Activated CD4-positive, alpha-beta T cell treated with anti-CD3 and anti-CD28 coated beads, Interleukin-2, amount 50 U/mL, for 48 hours (primary cell): ENCODE measurements at places on chromosomes 2 and 18.
A peak's percentile ranks its signal among the peaks of the same experiment; 100 is the strongest.

DNA sequence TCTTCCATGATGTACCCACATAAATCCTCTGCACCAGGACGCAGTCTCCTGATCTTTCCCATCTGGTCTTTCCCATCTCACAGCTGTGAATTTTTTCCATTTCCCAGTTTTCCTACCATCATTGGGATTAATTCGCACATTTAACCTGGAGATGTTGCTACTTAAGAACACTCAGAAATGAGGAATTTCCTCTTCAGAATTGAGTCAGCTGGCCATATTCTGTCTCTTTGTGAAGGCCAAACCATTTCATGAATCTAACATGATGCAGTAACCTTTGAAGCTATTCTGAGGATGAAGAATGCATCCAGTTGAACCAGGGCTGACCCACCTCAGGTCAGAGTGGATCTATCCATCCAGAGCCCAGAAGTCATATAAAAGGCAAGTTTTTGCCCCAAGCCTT lies 326.8 kb downstream of the SETBP1 start:
- DNase-seq, result no peak

DNA sequence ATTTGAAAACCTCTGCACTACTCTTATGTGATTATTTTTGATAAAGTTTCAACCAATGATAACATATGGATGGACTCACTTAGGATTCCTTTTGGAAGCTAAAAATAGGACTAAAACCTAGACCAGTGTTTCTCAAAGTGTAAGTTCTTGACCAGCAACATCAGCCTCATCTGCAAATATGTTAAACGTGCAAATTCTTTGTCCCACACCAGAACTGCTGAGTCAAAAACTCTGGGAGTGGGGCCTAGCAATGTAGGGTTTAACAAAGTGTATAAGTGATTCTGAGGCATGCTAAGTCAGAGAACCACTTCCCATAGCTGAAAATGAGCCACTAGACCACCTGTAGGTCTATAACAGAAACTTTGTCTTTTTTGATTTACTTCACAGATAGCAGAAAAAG lies 1247.2 kb upstream of the PIK3C3 start:
- no peak for DNase-seq

DNA sequence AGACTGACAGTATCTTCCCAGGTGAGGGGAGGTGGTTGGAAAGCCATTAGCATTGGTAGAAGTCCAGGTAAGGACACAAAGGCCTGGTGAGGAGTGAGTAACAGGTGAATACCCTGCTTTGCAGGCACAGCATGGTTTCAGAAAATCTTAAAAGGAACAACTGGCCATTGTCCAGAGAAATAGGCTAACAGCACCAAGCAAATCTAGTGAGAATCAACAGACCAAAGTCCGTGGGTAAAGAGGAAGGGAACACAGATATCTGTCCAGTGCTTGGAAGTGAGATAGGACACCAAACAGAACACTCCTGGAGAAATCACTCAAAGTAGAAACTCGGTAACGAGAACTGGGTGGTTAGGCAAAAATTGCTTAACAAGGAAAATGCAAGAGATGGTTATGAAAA lies 88.8 kb upstream of the RPRM start:
- no peak for DNase-seq

DNA sequence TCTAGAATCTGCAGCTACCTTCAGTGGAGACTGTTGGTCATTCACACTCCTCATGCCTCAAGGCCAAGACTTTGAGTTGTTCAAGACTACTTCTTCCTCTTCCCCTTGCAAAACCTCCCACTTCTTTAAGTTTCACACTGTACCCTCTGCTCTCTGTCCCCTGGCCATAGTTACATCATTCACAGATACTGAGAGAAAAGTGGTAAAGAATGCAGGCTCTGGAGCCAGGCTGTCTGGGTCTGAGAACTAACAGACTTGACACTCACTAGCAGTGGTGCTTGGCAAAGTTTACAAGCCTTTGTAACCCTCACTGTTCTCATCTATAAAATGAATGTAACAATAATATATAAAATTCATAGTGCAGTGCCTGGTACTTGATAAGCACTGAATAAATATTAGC lies 61.8 kb downstream of the CDH20 start:
- no peak for DNase-seq

- DNase-seq, result no peak
Observed at GRCh38 chr2:146209842-146210275, 1635.0 kb upstream of the ACVR2A start.

DNA sequence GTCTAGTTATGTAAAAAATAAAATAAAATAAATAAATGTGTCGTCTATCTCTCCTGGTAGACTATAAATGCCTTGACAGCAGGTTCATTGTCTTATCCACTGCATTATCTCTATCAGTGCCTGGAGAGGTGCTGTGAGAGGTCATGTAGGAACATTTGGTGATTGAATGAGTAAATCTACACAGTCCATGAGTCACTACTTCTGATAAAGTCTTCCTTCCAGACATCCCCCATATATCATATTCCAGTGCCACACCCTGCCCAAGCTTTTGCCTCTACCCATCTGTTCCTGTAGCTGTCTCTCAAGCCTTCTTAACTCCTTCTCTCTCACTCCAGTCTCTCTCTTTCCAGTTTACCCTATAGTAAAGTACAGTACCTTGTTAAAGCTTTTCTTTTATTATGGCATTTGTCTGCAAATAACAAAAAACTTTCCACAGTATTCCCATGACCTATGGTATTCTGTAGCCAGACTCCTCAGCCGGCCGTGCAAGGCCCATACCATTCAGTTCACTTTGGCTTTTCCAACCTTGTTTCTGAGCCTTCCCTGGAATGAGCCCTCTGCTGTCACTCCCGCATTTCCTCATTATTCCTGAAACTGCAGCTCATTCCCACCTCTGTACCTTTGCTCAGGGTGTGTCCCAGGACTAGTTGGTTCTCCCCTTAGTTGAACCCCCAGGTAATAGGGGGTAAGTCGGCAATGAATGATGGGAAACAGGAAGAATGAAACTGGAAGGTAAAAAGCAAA lies 37.5 kb downstream of the ANXA4 start:
- DNase-seq, result no peak

DNA sequence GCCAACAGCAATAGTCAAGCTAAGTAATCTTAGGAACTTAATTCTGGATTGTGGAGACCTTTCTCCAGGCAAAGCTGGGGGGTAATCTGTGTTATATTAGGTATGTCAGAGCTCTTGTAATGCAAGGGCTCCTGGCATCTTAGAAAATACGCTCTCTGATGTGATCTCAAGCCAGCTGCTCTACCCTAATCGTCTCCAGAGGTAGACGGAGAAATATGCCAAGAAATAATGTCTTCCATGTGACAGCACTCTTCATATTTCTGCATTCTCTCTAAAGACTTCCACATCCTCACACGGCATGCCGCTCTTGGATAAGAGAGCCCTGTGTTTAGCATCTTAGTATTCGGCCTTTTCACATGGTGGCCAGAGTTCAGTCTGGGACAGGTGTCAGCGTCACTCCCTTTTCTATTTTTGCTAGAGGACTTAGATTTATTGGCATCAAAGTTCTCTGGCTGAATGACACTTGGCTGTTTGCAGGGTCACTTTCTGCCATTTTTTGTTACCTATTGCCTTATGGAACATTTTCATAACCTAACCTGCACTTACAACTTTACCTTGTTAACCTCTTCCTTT lies 25.2 kb downstream of the CAPN13 start:
- DNase-seq, result no peak

DNA sequence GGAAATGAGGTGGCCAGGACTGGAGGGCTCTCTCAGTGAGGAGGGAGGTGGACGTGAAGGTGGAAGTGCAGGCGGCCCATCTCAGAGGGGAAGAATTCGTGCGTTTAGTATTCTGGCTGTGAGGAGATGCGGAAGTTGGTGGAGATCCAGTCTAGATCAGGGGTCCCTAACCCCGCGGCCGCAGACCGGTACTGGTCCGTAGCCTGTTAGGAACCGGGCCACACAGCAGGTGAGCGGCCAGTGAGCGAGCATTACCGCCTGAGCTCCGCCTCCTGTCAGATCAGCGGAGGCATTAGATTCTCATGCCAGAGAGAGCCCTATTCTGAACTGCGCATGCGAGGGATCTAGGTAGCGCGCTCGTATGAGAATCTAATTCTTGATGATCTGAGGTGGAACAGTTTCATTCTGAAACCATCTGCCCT lies 1.6 kb upstream of the FHOD3 start:
- DNase-seq, result no peak

- peak; percentile 47 for DNase-seq
Observed at GRCh38 chr2:131104487-131105155, 515 bp upstream of the PLEKHB2 start.

DNA sequence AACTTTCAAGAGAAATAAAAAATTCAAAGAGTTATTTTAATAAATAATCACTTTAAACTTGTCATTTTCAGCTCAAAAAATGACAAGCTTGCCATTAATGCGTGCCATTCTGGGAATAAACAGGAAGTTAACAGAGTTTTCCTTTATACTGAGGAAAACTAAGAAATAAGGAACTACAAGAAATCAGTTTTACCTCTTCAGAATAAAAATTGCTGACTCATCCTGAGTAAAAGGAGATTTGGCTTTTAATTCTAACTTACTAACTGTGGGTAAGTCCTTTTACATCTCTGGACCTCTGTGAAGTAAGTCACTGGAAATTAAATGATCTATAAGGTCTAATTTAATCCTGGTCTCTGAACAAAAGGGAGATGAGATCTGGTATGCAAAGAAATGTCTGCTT lies 16.1 kb downstream of the CEBPZ start:
- no peak for DNase-seq

DNA sequence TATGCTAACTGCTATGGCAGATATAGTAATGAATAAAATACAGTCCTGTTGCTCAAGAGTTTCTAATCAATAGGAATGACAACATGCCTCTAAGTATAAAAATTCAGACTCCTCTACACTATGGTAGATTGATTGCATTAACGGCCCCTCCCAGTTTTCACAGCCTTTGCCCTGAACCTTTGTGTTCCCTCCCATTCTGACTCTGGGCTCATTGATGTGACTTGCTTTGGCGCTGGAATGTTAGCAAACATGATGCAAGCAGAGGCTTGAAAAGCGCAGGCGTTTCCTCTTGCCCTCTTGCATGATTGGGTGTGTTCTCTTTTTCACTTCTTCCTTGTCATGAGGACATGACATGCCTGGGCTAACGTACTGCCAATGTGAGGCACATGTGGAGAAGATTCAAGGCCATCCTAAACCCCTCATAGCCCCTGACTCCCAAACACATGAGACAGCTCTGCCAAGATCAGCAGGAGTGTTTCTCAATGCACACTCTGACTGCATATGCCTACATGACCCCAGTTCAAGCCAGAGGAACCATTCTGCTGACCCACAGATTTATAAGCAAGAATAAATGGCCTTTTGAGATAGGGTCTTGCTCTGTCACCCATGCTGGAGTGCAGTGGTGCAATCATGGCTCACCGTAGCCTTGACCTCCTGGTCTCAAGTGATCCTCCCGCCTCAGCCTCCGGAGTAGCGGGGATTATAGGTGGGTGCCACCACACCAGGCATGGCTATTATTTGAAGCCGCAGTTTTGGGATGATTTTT lies 49.7 kb upstream of the CD28 start:
- no peak for DNase-seq

DNA sequence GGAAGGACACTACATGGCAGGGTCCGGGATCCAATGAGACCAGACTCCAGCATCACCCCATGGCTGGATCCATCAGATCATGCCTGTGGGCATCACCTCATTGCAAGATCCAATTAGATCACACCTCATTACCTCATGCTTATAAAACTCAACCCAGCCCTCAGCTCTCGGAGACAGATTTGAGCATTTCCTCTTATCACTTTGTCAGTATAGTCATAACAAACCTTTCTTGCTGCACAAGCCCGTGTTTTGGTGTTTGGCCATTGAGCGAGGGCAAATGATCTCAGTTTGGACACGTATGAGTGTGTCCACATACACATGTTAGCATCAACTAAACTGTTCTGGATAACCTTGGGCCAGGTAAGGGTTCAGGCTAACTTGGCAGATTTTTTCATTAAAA lies 58.8 kb downstream of the CCDC195 start:
- no peak for DNase-seq

DNA sequence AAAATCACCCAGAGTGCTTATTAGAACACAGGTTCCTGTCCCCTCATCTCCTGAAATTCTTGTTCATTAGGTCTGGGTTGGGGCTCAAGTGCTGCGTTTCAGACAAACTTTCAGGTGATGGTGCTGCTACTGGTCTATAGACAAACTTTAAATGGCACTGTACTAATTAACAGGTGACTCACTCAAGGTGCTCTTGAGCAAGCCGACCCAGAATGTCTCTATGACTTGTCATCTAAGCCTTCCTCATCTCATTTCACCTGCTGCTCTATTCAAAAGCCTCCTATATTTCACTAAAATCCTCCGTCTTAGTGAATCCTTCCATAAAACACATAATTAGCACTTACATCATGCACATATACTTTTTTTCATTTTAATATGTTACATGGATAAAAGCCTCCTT lies 29.9 kb upstream of the STK39 start:
- DNase-seq, result no peak

DNA sequence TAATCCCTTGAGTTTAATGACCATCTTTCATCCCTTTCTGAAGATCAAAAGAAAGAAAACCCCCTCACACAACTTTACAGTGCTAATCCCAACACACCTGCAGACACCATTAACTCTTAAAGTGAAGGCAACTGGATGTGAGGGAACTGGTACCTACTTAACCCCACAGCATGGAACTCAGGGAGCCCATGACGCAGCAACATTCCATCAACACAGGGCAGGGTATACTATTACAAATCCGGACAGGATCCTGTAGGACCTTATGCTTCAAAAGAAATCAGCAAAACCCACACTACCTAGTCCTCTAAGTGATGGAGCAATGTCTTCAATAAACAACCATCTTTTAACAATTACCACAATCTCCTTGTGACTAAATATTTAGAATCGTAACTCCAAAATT lies 78.6 kb downstream of the FARSB start:
- DNase-seq, result no peak

GRCh38 chr2:156663757-156664409 lies 227.7 kb downstream of the GPD2 start:
- no peak for DNase-seq

GRCh38 chr2:19048593-19049266 lies 309.7 kb downstream of the OSR1 start:
- no peak for DNase-seq

GRCh38 chr2:66526180-66526579 lies 91.3 kb downstream of the MEIS1 start:
- no peak for DNase-seq

GRCh38 chr2:33094303-33094702 lies 147.6 kb downstream of the LTBP1 start:
- no peak for DNase-seq

- DNase-seq, result no peak
Observed at GRCh38 chr2:212667751-212668316, 129.2 kb upstream of the ERBB4 start.

DNA sequence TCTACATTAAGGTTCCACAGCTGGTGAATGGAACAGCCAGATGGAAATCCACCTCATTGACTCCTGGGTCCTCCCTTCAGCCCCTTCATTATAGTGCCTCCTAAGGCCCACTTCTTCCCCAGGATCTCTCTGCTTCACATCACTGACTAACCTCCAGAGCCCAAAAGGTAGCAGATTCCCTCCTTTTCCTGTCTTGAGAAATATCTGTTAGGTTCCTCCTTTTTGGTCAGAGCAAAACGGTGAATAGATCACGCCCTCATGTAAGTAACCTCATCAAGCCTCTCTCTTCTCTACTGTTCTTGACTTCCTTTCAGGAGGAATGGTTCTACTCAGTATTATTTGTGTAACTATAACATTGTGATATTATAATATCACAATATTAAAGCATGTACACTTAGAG lies 155.0 kb upstream of the SRD5A2 start:
- DNase-seq, result no peak

GRCh38 chr18:49690312-49690711 lies 123.0 kb downstream of the ACAA2 start:
- no peak for DNase-seq
